ENCODE measurements at places on chromosomes 6 and 20.

- DNase-seq: no peak
Observed at GRCh38 chr6:154606457-154606856, 96.0 kb upstream of the CNKSR3 start.

GRCh38 chr6:127471379-127472255, 12.4 kb upstream of the KIAA0408 start:
- no peak for DNase-seq

- no peak for DNase-seq
Observed at GRCh38 chr6:147922799-147923198, 414.3 kb downstream of the SAMD5 start.

- DNase-seq: no peak
Observed at GRCh38 chr20:44805979-44806620, 4.2 kb downstream of the RIMS4 start.

DNA sequence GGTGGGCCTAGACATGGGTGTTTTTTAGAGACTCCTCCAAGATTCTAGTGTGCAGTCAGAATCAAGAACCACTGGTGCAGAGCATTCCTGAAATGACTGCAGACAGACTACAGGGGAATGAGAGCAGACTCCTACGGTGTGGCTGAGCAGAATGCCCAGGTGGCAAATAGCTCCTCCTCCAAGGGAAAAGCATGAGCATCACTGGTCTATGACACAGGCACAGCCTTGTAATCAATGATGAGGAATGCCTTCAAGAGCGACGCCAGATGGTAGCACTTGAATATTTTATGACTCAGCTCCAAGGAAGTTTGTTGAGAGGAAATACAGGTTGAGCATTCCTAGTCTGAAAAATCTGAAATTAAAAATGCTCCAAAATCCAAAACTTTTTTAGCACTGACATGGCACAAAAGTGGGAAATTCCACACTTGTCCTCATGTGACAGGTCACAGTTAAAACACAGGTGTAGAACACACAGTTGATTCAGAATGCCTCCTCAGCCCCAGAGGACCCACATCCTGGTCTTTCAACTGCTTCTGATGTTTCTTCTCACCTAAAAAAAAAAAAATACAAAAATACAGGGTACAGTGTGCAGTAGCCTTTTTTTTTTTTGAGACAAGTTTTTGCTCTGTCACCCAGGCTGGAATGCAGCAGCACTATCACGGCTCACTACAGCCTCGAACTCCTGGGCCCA, 10.6 kb upstream of the FAM8A1 start:
- DNase-seq: no peak

- no peak for DNase-seq
Observed at GRCh38 chr6:45850378-45851033, 165.2 kb downstream of the CLIC5 start.

GRCh38 chr6:142659661-142660060, 285.3 kb downstream of the HIVEP2 start:
- DNase-seq: no peak

GRCh38 chr6:84093441-84094435, 60.2 kb downstream of the MRAP2 start:
- no peak for DNase-seq

- no peak for DNase-seq
Observed at GRCh38 chr20:42963796-42964195, 225.9 kb downstream of the PTPRT start.

Measured in cortex of kidney (tissue), 1 donor.